CD4-positive, alpha-beta T cell (primary cell): ENCODE measurements at places on chromosomes 7 and 10.

DNA sequence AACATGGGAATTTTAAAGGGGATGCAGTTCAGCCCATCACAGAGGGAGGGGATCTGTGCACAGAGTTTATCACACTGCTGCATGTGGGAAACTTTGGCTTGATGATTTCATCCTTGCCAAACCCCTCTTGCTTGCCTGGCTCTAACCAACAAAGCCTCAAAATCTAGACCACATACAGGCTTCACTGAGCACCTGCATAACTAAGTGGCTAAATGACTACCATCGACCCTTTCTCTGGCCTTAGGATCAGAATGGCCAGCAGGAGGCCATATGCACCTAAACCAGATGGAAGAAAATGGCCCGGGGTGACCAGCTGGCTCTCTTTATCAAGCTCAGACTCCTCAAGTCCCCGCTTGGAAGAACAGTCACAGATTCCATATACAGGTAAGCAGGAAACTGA is 15.6 kb upstream of the ZNF25 start:
- no peak for DNase-seq

- no peak for DNase-seq
These were observed 20.8 kb downstream of the LOXL4 start for GRCh38 chr10:98246911-98247805.

DNA sequence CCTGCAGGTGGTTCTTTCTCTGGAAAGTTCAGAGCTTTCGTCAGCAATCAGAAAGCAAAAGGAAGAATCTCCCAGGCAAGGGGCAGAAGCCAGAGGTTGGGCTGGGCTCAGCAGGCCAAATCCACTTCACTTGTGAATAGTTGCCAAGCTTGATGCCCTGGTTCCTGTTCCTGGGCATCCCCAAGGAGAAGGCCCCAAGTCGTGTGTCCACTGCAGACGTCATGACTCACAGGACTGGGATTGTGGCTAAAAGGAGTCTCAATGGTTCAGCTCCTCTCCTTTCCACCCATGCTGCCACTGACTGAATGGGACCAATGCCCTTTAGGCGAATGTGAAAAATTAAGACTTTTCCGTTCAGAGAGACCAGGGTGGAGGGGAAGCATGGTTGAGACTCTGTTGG is 38.6 kb upstream of the TRIM8 start:
- DNase-seq = no peak

- no peak for DNase-seq
These were observed 22.2 kb downstream of the SLC37A3 start for GRCh38 chr7:140375892-140376730.

GRCh38 chr7:2006921-2007381 is 225.8 kb downstream of the MAD1L1 start:
- DNase-seq = no peak

DNA sequence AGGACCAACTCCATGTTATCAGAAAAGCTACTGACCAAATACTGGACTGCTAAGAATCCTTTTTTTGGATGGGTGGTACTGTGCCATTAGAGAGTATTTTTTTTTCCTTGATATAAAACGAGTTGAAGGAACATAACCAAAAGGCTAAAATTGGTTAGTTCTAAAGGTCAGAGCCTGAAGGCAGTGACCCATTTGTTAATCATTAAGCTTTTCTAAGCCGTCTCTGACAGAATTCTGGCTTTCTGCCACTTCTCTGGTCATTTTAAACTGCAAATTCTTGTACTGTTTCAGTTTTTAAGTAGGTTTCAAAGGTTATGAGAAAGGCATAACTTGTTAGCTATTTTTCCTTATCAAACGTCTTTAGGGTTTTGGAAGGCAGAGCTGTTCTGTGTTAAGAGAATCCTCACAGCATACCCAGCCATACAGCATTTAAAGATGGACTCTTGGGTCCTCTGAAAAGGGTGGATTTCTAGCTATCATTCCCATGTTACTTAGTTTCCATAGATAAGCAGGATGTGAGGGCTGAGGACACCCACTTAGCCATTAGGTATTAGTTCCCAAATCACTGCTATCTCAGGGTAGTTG is 196.8 kb downstream of the RNLS start:
- DNase-seq = no peak

GRCh38 chr7:148422030-148422429 is 168.5 kb upstream of the C7orf33 start:
- DNase-seq = no peak
